ENCODE measurements at places on chromosomes 5 and 9.

- no peak for DNase-seq
Measured at GRCh38 chr9:126502417-126503332, 111.1 kb upstream of the LMX1B start.

DNA sequence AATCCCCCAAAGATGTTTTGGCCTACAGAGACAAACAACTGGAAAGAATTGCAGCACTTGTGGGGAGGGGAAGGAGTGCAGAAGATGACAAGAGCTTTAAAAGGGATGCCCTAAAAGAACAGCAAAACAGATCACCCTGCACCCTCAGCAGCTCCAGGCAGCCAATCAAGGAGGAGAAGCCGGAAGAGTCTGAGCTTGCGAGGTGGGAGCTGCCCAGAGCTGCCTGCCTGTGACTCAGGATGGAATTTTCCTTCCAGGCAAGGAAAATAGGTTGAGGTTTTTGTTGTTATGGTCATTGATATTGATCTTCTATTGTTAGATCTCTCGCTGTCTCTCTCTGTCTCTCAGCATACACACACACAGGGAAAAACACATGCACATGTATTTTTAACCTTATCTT lies 70.3 kb upstream of the MAP1B start:
- DNase-seq: no peak

DNA sequence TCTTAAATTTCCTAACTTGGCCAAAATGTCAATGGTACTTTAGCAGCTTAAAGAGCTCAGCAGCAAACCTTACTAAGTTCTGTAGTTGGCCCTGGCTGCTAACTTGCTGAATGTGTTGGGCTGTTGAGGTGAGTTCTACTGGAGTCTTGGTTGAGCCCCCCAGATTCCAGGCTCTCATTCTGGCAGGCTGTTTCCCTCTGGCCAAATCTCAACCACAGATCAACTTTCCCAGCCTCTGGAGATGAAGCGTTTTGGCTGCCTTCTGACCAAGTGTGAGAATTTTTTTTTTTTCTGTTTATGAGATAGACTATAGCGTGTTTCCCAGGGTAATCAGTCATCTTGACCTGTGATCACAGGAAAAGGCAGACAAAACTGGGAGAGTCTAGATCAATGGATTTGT lies 343.7 kb downstream of the EBF1 start:
- DNase-seq: no peak

DNA sequence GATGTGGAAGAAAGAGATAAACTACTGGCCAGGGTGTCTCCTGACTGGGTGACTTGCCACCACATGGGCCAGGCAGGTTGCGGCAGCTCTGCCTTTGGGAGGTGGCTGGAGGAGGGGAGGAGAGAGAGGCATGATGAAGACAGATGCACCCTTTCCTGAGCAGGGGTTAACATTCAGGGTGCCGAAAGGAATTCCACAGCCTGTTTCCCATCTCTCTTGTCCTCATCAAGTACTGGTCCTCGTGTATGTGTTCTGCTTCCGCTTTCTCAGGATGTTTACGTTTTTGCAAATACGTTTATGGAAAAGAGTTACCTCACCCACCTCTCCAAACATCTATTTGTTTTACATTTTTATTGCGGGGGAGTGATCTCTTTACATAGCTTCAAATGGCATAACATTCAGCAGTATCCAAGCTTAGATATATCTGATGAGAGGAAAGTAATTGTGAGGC lies 73.4 kb downstream of the C9orf85 start:
- no peak for DNase-seq

DNA sequence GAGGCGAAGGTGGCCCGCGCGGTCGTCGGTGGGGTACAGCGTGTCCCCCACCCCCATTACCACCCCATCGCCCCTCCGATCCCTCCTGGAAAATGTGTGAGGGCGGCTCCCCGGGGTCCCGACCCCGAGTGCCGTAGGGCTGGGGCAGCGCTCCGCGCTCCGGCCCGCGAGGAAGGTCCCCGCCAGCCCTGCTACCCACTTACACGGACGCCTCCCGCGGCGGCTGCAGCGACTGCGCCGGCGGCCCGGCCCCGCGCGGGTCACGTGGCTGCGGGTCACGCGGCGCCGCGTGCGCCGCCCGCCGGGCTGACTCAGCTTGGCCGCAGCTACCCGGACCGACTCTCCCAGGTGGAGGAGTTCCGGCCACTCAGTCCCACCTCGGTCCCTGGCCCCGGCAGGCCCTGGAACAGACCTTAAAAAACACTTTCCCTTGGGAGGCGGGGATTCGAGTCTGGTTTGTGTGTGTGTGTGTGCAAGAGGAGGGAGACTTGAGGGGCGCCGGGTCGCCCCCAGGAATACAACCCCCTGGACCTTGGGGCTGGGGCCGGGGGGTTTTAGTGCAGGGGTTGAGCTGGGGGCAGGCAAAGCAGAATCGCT lies at the start of gene GNPDA1:
TSS of gene GNPDA1 (minus strand) at position 236 of the 597 bp plus-strand sequence. CDS start 992 bp downstream, outside the sequence.
- DNase-seq: peak; percentile 56

DNA sequence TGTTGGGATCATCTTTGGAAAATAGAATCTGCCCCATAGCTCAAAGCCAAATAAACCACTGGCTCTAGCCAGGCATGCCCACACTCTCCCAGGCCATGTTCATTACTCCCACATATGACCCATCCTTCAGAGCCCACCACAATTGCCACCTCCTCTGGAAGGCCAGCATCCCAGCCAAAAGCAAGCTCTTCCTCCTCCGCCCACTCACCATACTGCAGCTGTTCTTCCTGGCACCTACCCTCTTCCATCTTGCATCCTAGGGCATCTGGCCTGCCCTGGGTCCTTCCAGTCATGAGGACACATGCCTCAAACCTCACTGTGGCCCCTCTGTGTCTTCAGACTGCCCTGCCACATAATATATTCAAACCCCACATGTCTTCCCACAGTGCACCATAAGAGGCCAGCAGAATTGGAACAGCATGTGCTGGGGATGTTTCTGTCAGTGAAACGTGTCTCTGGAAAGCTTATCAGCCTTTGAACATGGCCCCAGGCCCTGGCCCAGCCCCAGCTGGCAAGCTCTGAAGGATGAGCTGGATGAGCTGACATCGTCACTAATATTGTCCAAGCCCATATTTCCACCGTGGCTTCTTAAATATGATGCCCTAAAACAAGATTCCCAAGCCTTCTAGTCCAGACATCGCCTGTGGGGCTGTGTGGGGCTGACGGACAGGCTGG lies 230.8 kb downstream of the AGTPBP1 start:
- no peak for DNase-seq

DNA sequence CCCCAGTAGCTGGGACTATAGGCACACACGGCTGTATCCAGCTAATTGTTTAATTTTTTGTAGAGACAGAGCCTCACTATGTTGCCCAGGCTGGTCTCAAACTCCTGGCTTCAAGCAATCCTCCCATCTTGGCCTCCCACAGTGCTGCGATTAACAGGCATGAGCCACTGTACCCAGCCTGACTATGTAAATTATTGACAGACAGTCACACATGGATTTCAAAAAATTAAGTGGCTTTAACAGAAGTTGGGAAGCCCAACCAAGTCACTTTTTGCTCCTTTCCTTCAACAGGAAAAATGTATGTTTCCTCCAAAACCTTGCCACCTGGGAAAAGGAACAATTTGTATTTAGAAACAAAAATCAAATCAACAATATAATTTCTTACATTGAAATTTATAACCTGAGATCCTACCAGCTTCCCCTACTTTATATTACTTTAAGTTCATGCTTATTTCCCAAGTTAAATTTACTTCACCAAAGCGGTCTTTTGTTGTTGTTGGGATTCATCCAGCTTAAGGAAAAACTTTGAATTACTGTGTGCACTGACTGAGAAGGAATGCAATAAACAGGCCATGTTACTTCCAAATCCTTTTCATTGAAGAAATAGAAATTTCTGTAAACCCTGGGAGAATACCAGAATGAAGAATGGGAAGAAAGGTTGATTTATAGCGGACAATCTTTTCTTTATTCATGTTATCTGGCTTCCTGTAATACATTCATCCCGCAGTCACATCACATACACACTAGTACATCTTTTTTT lies 8.6 kb downstream of the PCA3 start:
- DNase-seq: no peak

GRCh38 chr5:91641730-91642350 lies 258.7 kb upstream of the ARRDC3 start:
- DNase-seq: peak; percentile 3

GRCh38 chr9:93899609-93900435 lies 55.3 kb downstream of the BARX1 start:
- DNase-seq: no peak

DNA sequence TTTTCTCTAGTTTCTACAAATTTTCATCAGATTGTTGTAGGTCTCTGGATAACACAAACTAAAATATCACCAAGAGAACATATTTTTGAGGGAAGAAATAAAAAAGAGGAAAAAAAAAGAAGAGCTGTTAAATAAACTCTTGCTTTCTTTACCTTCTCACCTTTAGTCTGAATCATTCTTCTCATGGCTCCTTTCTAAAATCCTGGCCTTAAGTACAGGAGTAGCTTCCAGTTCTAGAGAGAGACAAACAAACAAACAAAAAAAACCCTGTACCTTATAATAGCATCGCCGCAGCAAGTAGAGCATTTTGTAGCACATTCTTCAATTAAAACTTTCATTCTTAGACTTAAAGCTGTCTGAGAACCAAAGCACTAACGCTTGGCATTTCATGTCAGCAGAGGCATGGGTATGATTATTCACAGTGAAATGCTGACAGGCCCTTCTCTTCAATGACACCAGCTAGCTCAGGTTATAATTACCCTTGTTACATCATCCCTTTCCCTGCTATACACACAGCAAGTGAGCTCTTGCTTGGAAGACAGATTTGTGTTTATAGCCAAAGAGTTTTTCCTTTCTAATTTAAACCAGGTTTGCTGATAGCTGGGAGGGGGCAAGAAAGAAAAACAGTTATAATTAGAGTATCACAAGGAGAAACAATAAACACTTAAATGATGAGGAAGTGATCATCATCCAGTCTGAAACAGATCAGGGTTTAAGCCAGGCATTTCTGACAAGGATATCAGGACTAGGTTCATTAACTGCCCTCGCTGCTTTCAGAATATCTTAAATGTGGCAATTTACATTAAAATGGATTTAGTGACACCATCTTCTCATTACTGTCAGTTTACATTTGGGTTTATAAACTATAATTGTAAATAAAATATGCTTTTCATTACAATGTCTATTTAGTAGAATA lies 510.9 kb upstream of the ZNF608 start:
- no peak for DNase-seq

- DNase-seq: no peak
Measured at GRCh38 chr9:136098844-136099243, 3.8 kb upstream of the NACC2 start.

DNA sequence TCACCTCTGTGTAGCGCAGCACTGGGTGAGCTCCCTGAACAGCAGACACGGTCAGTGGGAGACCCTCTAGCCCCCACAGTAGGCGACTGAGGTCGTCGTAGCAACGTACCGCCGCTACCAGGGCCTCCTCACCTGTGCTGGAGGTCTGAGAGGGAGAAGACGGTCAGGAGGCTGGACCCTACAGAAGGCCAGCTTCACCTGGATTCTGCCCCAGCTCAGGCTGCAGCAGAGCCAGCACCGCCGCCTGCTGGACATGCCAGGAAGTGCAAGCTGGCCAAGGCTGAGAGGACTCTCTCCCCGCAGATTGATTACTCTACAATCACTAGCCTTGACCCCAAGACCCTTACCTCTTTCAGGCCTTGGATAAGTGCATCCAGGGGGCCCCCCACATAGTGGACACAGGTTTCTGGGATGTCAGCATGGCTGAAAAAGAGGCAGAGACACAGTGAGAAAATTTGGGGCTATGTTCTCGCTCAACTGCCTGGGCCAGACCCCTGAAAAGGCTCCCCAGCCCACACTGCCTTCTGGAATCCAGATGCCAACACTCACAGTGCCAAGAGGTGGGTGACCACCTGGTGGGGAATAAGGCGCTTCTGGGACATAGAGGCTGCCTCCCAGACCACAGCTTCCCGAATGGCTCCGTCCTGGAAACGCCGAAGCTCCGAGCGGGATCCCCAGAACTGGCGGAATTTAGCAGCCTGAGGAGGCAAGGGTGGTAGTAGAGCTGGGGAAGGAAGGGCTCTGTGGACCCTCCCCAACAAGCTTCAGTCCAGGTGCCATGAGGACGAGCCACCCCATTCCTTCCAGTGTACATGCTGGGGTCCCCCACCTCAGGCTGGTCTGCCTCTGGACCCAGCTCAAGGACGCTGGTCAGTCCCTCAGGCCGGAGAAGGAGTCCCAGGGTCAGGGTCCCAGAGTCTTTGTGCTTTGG lies 6.9 kb downstream of the NOL6 start:
- DNase-seq: peak; percentile 57

DNA sequence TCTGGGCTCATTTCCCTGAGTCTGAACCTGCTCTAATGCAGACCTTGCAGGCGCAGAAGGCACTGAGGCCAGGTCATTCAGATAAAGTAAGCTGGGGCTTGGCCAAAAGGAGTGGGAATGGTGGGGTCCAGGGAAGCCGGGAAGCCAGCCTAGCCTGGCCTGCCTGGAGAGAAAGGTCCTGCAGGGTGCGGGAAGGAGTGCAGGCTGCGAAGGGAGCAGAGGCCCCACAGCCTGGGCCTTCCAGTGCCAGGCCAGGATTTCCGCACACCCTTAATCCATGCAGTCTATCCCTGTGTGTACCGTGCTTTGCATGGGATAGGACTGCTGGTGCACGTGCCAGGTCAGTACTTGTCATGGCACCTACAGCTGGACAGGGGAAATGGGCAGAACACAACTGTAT lies 3.6 kb upstream of the STING1 start:
- no peak for DNase-seq

GRCh38 chr5:142097681-142098080 lies 10.9 kb upstream of the NDFIP1 start:
- DNase-seq: no peak

DNA sequence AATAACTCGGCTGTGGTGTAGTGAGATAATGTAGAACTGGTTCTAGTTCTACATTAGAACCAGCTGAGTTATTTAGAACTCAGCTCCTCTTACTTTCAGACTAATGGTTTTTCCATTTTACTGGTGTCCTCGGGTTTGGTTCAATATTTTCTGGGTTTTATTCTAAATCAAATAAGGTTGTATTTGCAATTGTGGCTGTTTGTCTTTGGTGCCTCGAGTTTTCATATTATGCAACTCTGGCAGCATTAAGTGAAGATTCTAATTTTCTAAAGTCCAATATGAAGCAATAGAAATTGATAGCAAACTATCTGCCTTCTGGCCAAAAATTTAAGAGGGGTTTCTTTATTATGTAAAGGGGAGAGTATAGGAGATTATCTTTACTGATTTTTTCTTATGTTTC lies 19.0 kb downstream of the C6 start:
- no peak for DNase-seq

GRCh38 chr9:8754751-8755150 lies 955.2 kb upstream of the DMAC1 start:
- no peak for DNase-seq

DNA sequence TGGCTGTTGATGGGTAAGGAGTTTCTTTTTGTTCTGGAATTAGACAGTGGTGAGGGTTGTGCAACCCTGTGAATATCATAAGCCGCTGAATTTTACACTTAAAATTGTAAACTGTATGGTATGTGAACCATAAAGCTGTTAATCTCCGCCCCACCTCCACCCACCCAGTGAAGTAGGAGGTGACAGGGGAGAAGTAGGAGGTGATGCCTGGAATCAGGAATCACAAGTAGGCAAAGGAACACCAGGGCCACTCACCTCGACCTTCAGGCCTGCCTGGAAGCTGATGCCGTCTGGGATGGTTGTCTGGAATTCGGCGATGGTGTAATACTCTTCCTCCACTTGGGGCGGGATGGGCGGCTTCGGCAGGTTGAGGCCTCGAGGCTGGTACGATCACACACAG lies 62.3 kb upstream of the UBTD2 start:
- DNase-seq: no peak
